ENCODE measurements at places on chromosomes 12 and 14.

DNA sequence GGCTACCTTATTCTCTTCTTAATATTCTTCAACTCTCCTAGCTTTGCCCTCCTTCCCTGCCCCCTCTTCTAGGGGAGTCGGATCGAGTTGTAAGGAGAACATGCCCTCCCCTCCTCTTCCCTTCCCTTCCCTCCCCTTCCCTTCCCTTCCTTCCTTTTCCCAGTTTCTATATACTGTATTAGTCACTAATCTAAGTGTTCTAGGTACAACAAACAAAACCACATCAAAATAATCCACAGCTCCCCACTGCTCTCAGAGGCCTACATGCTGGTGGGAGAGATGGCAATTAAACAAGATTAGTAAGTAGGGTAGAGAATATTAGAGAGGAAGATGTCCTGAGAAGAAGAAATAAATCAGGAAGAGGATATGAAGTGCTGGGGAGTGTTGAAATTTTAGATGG, 119.9 kb upstream of the PZP start:
- DNase-seq, result no peak

DNA sequence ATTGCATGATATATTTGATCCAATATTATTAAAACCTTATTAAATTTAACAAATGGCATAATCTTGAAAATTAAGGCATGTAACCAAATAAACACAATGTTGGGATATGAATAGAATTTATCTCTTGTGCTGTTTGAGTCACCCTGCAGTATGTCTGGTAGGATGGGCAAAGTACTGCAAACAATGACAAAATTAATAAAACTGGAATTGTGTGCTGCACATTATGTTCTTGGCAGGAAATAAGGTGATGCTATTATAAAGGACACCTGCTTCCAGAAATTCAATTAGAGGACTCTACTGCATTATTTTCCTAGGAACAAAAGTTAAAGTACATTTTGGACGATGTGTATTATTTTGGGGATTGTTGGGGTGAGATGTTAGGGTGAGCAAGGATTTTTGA, 132.7 kb downstream of the PPFIA2 start:
- no peak for DNase-seq

- no peak for DNase-seq
Measured at GRCh38 chr14:20512177-20512905, 7.0 kb downstream of the RNASE10 start.

GRCh38 chr12:55955344-55955743, 10.5 kb downstream of the PMEL start:
- no peak for DNase-seq

DNA sequence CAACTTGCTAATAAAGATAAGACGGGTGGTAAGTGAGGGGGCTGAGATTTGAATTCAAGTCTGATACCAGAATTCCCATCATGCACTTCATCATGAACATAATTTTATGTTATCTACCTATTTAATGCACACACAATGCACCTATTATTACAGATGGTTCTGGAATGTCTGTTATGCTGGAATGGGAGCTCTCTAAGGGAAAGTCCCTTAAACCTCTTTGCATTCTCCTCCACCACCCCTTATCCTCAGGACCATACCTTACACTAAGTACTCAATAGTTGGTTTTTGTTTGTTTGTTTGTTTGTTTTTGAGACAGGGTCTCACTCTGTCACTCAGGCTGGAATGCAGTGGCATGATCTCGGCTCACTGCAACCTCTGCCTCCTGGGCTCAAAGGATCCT, 7.0 kb upstream of the MSI1 start:
- no peak for DNase-seq

DNA sequence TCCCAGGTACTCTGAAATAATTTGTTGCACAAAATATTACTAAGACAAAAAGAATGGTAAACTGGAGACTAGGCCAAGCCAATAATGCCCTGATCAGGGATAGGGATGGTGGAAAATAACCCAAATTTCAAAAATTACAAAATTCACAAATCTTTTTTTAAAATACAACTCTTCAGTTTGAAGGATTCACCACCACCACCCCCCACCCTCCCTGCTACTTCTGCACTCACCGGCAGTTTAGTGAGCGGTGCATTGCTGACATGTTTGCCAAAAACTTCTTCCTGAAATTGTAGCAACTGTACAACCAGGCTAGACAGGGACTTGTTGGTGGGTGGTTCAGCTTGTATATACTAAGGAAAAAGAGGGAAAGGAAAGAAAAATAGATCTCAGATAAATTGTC, 2.3 kb downstream of the SMARCC2 start:
- DNase-seq, result no peak

All from activated CD8-positive, alpha-beta memory T cell treated with anti-CD3 and anti-CD28 coated beads for 48 hours (primary cell).